Tracheal epithelial cell (primary cell): ENCODE measurements at places on chromosomes 13 and 19. TPM values are rescaled to one million over a fixed set of nuclear protein-coding genes. Genes with fewer than 3 reads are reported as not detected.

Gene CLEC11A
- not detected in 2 replicates for total RNA-seq

Gene APOC4
- total RNA-seq = not detected in 2 replicates

Gene BEST2
- not detected in 2 replicates for total RNA-seq

Gene NOTCH3
- 133 and 141 TPM in 2 replicates for total RNA-seq

Gene FPR1
- total RNA-seq = not detected in 2 replicates

Gene MYADM
- 1.5 and 8.2 TPM in 2 replicates for total RNA-seq

Gene POGLUT2
- total RNA-seq = 5.1 TPM in 2 replicates
